ENCODE measurements at places on chromosomes 1 and 21.

DNA sequence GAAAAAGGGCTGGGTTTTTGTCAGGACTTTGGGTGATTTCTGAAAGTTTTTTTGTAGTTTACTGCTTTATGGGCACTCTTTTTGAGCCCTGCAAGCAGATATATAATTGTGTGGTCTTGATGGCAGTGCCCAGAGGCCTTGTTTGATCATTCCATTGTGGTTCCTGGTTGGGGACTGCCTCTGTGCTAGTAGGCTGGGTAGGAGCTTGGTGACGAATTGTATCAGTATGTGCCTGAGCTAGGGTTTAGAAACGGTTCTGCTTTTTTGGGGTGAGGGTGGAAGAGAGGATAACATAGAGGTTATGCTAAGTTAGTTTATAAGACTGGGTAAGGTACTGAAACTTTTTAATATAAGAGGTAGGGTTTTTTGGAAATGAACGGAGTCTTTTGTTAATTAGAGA, 139.7 kb upstream of the ETV3 start:
- no peaks in the 10 kb centered on the region for H3K36me3 ChIP-seq
- no peak overlapping the region for H3K27ac ChIP-seq
- H3K27me3 ChIP-seq = no peaks in the 10 kb centered on the region
- no peak overlapping the region for H3K4me3 ChIP-seq

GRCh38 chr1:109273570-109274288, 9.2 kb downstream of the PSRC1 start:
- DNase-seq = no peak
- no peak overlapping the region for H3K4me3 ChIP-seq
- peak overlapping the region; percentile 20 for H3K27ac ChIP-seq
- peaks cover 8% of the 10 kb centered on the region for H3K27me3 ChIP-seq

GRCh38 chr1:223012938-223013337, 130.1 kb downstream of the TLR5 start:
- no peak overlapping the region for H3K27ac ChIP-seq
- H3K4me3 ChIP-seq = no peak overlapping the region
- H3K27me3 ChIP-seq = no peaks in the 10 kb centered on the region
- H3K4me1 ChIP-seq = peaks cover 2% of the 10 kb centered on the region

- no peak for DNase-seq
- H3K4me1 ChIP-seq = peaks cover 42% of the 10 kb centered on the region
- H3K27me3 ChIP-seq = peaks cover 22% of the 10 kb centered on the region
- H3K4me3 ChIP-seq = no peak overlapping the region
- peaks cover 5% of the 10 kb centered on the region for H3K36me3 ChIP-seq
These were observed 46.9 kb downstream of the SLC45A1 start for GRCh38 chr1:8364528-8365442.
